ENCODE measurements at places on chromosomes 7 and 10.

DNA sequence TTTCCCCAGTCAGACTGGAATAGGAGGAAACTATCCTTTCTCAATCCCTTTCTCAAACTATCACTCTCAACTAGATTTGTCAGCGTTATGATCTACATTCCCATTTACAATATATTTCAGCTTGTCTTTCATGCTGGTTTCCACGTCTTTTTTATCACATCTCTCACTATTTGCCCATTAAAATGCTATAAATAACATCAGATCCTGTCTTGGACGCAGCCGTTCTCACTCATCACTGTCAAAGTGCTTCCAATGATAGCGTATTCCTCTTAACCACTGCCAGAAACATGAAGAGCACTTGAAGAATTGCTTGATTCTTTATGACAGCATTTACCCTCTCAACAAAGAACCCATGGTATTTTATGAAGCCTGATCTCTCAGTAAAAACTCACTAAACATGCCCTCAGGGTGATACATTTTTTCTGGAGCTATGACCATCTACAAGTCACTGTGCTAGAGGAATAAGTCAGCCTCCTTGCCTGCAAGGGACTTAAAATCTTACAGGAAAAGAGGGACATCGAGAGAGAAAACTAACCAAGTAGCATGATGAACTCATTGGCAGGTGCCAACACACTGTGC, 205.6 kb upstream of the PFKP start:
- no peak for DNase-seq

DNA sequence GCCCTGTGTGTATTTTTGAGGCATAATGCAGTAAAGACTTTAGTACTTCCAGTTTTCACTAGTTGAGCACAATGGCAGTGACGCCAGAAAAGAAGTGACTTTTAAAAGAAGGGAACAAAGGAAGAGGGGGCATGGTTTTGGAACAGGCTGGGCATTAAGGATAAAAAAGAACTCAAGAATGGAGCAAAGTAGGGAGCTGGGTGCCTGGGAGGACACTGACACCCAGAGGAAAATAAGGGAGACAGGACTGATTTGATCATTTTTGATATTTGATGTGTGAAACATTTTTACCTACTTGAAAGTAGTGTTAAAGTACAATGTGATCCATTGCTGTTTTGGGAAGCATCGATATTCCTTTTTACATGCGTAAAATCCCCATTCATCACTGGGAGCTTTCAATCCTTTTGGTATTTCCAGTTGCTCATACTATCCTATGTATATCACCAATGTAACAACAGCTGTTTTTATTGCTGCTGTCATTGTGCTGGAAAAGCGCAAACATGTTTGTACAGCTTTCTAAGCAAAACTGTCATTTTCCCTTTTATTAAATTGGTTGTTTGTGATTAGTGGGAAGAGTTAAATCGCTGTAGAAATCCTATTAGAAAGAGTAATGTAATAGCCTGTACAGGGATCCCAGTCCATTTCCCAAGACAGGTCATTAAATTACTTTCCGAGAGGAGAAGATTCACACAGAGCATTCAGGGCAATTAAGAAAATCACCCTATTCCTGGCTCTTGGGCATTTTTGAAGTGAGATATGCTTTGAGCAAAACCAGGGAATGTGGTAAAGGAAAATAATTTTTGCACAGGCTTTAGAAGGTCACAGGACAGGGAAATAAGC, 85.2 kb downstream of the ADAM12 start:
- DNase-seq: no peak

DNA sequence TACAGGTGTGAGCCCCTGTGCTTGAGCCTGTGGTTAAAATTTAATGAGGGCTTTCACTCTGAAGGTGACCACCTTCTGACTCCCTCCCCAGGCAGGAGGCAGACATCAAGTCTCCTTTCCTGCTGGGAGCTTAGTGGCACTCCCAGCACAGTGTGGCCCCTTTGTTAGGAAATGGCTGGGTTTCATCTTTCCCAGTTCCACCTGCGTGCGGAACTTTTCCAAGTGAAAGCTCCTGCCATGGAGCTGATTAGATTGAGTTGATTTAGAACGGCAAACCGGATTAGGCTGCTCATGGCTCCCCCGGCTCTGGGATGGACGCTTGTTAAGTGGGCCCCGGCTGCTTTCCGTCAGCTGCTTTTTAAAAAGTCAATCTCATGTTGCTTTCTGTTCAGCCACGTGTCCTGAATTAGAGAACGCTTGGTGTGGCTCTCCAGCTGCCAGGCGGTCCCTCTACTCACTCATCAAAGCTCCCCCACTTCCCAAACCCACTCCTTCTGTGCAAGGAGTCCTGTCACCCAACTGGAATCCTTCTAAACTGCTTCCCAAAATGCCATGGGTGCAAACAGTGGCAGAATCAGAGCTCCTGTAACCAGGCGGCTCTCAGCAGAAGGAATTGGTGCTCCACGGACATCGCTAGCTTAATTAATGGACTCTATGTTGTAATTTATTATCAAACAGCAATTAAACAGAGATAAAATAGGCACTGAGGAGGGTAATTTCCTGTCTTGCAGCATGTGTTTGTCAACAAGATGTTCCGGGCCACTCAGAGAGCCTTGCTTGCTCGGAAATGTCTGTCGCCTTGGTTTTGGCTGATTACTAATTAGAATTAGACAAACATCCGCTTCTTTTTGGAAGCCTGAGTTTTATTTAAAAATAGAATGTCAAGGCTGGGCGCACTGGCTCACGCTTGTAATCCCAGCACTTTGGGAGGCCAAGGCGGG, 551.2 kb downstream of the GALNT17 start:
- DNase-seq: no peak

DNA sequence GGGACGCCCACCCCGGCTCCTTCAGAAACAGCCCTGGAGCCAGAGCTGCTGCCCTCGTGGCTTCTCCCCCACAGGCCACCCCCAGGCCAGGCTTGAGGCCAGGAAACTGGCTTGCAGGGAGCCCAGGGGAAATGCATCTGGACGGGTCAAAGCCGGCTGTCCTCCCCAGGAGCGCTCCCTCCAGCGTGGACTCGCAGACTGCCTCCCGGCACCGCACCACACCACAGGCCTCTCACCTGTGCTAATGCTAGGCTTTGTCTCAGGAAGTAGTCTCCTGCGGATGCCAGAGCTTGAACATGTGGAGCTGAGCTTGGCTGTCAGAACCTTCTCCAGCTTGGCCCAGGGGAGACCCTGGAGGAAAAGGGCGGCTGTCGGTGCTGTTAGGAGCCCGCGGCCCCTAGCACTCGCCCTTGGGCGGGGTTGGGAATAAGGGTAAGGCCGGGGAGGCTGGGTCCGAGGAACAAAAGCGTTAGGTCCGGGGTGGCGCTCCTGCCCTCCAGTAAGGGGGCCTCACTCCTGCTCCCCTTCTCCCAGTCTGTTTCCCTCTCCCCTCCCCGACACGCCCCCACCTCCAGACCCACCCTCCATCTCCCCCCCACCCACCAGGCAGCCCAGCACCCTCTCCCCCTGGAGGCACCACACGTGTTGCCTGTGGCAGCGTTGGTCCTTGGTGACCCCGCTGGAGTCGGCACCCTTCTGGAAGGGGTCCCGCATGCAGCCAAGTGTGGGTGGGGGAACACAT, 21.6 kb upstream of the DRGX start:
- DNase-seq: no peak

GRCh38 chr7:33422825-33423645, 293.7 kb downstream of the BBS9 start:
- DNase-seq: no peak

GRCh38 chr7:129853661-129854268, 99.0 kb downstream of the UBE2H start:
- no peak for DNase-seq

- no peak for DNase-seq
Measured at GRCh38 chr10:83373671-83374070, 765.6 kb upstream of the GHITM start.

GRCh38 chr7:31068006-31068675, 16.0 kb downstream of the ADCYAP1R1 start:
- no peak for DNase-seq

DNA sequence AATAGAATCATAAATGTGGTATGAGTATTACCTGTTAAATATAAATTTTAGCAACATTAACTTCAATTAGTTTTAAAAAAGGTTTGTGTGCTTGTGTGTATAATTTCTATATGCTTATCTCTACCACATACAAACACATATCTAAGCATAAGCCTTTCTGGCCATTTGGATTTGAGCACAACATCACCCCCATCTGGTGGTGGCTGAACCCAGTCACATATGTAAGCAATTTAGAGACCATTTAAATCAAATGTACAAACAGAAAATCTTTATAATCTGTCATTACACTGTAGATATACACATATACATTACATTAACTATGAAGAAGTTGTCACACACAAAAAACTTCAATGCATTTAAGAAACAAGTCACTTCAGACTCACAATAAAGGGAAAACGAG, 31.7 kb downstream of the GPR22 start:
- DNase-seq: no peak

- DNase-seq: no peak
Measured at GRCh38 chr7:40301486-40302068, 166.8 kb downstream of the SUGCT start.

DNA sequence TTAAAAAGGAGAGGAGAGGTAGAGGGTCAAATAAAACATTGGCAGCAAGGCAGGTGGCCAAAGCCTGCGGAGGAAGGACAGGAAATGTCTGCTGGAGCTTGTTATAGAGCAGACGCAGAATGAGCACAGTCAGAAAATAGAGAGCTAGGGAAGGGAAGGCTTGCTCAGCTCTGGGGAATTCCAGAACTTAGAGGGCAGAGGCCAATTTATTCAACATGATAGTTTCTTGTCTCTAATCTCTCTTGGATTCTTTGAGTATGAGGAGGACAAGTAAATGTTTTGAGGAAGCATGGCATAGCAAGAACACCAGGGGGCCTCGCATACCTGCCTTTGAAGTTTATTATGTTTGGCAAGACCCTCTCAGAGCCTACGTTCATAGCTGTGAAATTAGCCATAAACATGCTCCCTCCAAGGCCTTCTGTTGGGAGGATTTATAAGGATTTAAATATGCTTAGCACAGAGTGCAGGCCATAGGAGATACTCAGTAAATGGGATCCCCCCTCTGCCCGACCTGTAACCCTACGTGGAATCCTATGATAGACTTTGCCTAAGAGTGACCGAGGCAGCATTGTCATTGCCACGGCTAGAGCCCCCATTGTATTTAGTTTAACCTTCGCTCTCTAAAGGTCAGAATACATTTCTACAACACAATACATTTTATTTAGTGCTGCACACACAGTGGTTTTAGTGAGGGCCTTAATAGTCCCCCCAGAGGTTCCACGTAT, 293.9 kb downstream of the CCDC3 start:
- no peak for DNase-seq

DNA sequence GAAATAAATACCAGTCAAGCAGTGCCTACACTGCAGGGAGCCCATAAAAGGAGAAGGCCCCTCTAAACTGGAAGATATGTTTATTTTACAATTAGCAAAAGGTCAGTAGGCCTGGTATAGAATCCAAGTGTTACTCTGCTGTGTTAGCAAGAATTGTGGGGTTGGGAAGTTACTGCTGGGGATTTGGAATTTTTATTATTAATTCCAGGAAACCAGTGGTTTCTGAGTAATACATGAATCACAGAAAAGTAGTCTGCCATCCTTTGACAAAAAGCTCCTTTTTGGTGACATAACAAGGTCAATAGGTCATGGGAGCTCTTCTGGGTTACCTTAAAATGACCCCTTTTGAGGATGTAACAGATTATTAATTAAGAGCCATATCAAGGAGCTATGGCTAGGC, 67.4 kb downstream of the ZNF92 start:
- no peak for DNase-seq

DNA sequence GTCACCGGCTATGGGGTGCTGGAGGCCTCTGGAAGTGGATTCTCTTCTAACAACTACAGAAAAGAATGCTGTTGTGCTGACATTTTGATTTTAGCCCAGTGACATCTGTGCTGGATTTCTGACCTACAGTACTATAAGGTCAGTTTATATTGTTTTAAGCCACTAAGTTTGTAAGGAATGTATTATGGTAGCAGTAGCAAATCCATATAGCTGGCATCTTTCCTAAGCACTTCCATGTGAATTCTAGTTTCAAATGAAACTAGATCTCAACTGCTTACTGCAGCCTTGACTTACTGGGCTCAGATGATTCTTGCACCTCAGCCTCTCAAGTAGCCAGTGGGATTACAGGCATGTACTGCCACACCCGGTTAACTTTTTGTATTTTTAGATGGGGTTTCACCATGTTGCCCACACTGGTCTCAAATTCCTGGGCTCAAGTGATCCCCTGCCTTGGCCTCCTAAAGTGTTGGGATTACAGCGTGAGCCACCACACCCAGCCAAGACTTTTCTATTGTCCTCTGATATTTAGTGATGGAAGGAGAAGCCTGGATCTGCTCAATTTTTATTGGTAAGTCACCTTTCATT, 414.0 kb downstream of the PHTF2 start:
- no peak for DNase-seq

- DNase-seq: no peak
Measured at GRCh38 chr10:85789982-85790789, 576.4 kb downstream of the GRID1 start.

- no peak for DNase-seq
Measured at GRCh38 chr10:120961795-120962755, 110.9 kb downstream of the WDR11 start.

- no peak for DNase-seq
Measured at GRCh38 chr10:103067484-103067883, 125.6 kb downstream of the NT5C2 start.

DNA sequence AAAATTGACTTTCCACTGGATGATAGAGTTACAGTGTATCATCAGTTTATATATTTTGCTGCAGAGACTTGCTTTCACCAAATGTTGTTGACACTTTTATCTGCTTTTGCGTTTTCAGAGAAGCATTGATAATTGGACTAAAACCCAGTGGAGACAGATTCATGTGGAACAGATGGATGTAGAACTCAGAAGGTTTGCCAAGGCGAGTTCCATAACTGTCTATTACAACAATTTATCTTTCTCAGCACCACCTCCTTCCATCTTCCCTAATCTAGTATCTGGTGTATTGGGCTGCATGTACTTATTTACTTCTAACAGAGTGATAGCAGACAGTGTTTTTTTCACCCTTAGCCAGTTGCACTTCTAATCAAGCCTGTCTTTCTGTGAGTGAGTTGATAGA, 73.3 kb downstream of the DNAH11 start:
- DNase-seq: no peak

- DNase-seq: no peak
Measured at GRCh38 chr7:114842551-114843065, 79.3 kb upstream of the MDFIC start.

DNA sequence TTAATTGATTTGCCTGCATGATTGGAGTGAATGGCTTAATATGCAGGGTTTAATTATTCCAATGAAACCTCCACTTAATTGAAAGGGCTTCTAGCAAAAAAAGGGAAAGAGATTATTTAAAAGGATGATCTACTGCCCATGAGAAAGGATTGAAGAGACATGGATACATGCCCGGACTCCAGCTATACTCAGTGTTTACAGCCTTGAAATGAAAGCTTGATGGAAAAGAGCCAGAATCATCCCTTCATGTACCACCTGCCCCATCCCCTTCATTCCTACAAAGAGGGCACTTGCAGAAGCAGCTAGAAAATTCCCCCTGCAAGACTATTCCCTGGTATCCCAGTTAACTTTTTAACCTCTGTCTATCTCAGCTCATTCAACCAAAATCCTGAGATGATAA, 78.4 kb downstream of the CARD11 start:
- DNase-seq: no peak

GRCh38 chr10:3220853-3221252, 48.3 kb upstream of the PITRM1 start:
- no peak for DNase-seq

GRCh38 chr7:474605-475424, 44.8 kb downstream of the PDGFA start:
- DNase-seq: no peak
